ENCODE measurements at places on chromosomes 7 and 10. TPM values are rescaled to one million over a fixed set of nuclear protein-coding genes. Genes with fewer than 3 reads are reported as not detected.

The PIK3CG gene
- 14.9 TPM for total RNA-seq

The DNAJC2 gene
- 17.1 TPM for total RNA-seq

The SRGN gene
- total RNA-seq, result 232 TPM

The EPHB6 gene
- total RNA-seq, result 12.2 TPM

The HMX2 gene
- total RNA-seq, result not detected

The TBATA gene
- not detected for total RNA-seq

The TYSND1 gene
- 13.4 TPM for total RNA-seq

- no peak overlapping the region for H3K27ac ChIP-seq
- H3K4me1 ChIP-seq, result peaks cover 2% of the 10 kb centered on the region
- H3K4me3 ChIP-seq, result no peak overlapping the region
- peaks cover 3% of the 10 kb centered on the region for H3K27me3 ChIP-seq
- no peaks in the 10 kb centered on the region for H3K36me3 ChIP-seq
- DNase-seq, result no peak
These were observed 297.5 kb upstream of the GALNT17 start for GRCh38 chr7:70834424-70834823.

GRCh38 chr7:3264693-3265339 lies 36.2 kb upstream of the SDK1 start:
- no peak overlapping the region for H3K27ac ChIP-seq
- H3K4me1 ChIP-seq, result no peaks in the 10 kb centered on the region
- DNase-seq, result no peak
- no peaks in the 10 kb centered on the region for H3K27me3 ChIP-seq
- H3K4me3 ChIP-seq, result no peak overlapping the region

- no peaks in the 10 kb centered on the region for H3K27me3 ChIP-seq
- no peak overlapping the region for H3K27ac ChIP-seq
- peaks cover 90% of the 10 kb centered on the region for H3K36me3 ChIP-seq
- no peak overlapping the region for H3K4me3 ChIP-seq
- no peaks in the 10 kb centered on the region for H3K4me1 ChIP-seq
These were observed 21.9 kb downstream of the FRA10AC1 start for GRCh38 chr10:93680412-93681047.

- H3K36me3 ChIP-seq, result no peaks in the 10 kb centered on the region
- H3K4me3 ChIP-seq, result no peak overlapping the region
- H3K4me1 ChIP-seq, result no peaks in the 10 kb centered on the region
- H3K27me3 ChIP-seq, result no peaks in the 10 kb centered on the region
- DNase-seq, result no peak
These were observed 97.7 kb upstream of the CDK6 start for GRCh38 chr7:92934096-92934495.

DNA sequence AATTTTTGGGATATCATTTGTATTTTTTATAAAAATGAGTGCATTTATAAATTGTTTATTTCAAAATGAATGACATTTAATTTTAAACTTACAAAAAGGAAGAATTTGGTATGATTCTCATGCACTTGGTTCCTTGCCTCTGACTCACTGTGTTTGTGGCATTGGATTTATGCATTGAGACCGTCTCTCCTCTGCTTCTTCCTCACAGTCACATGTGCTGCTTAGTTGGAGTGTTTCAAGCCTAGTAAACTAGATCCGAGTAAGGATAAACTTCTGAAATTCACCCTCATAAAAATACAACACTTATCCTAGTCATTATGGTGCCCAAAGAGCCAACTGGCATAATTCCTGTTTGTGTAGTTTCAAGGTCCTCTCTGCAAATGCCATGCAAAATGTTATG lies 19.1 kb upstream of the FZD8 start:
- no peak overlapping the region for H3K4me3 ChIP-seq
- no peak overlapping the region for H3K27ac ChIP-seq
- H3K27me3 ChIP-seq, result no peaks in the 10 kb centered on the region
- DNase-seq, result no peak

GRCh38 chr7:28075674-28076358 lies 104.8 kb downstream of the JAZF1 start:
- H3K27me3 ChIP-seq, result no peaks in the 10 kb centered on the region
- no peak overlapping the region for H3K4me3 ChIP-seq
- peaks cover 10% of the 10 kb centered on the region for H3K4me1 ChIP-seq
- DNase-seq, result no peak
- no peak overlapping the region for H3K27ac ChIP-seq
- no peaks in the 10 kb centered on the region for H3K36me3 ChIP-seq

DNA sequence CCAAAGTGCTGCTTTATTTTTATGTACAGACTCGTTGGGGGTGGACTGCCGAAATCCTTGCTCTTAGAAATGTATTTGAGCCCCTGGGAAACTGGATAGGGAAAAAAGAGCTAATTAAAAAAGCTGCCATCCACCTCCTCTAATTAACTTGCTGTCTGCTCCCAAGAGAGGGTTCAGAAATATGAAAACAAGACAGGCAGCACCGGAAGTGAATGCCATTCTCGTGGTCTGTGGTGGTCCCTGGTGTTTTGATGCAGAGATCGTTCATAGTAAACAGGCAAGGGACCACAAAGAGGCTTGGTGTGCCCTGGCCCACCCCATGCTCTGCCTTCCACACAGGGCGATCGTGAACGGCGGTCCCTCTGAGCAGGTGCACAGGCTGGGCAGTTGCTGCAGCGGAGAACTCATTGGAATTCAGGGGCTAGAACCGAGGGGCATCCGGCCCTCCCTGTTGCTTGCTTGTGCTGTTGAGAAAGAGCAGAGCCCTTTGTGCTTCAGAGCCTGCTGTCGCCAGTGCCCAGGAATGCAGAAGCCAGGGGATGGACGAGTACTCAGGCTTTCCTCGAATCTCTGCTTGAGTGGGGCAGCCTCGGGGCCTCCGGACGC lies 79.1 kb upstream of the BTBD16 start:
- no peaks in the 10 kb centered on the region for H3K27me3 ChIP-seq
- no peaks in the 10 kb centered on the region for H3K4me1 ChIP-seq
- no peak overlapping the region for H3K27ac ChIP-seq
- H3K36me3 ChIP-seq, result peaks cover 42% of the 10 kb centered on the region
- no peak overlapping the region for H3K4me3 ChIP-seq
- DNase-seq, result no peak

DNA sequence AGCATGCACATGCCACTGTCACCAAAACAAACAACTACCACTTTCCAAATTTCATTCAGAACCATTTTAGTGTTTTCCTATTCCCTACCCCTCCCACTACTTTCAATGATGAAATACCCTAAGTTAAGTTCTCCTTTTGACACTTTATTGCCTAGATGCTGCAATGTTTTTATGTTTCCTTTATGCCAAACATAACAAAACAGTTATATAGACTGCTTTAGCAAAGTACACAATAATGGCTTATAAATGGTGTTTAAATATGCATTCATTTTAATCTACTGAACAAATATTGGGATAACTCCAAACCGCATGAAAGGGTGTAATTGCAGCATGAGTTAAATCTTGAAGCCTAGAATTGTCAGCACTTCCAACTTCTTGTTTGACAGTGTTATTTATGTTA lies 69.2 kb downstream of the PHYHIPL start:
- no peak overlapping the region for H3K4me3 ChIP-seq
- no peaks in the 10 kb centered on the region for H3K4me1 ChIP-seq
- no peaks in the 10 kb centered on the region for H3K36me3 ChIP-seq
- H3K27ac ChIP-seq, result no peak overlapping the region
- no peak for DNase-seq
- no peaks in the 10 kb centered on the region for H3K27me3 ChIP-seq

DNA sequence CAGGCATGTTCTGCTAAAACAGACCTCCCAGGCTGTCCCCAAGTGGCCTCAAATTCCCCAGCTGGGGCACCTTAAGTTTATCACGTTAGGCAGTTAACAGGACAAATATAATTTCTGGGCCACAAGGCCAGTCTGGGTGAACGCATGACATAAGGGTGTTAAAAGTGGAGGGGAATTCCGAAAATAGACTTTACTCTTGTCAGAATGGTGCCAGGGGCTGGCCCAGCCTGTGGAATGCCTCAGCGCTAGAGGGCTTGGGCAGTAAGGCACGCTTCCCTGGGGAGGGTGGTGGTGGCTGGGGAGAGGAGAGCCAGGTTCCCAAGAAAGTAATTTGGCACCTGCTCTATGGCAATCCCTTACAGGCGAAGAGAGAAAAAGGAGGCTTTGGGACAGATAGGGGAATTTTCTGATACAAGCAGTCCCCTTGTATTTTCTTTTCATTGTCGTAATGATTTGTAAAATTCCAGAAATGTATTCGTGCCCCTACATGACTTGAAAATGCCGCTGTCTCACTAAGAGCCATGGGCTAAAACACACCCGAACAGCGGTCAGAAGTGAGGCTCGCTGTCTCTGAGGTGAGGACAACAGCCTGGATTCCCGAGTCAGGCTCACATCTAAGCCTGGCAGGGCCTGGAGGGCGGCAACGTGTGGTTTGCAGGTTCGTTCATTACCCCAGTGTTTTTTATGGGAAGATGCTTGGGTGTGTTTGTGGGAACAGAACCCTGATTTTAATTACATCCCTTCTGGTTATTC lies 463.2 kb upstream of the GALNT17 start:
- no peaks in the 10 kb centered on the region for H3K4me1 ChIP-seq
- no peak overlapping the region for H3K4me3 ChIP-seq
- DNase-seq, result no peak
- H3K27me3 ChIP-seq, result no peaks in the 10 kb centered on the region
- no peaks in the 10 kb centered on the region for H3K36me3 ChIP-seq

Data from lower lobe of right lung (tissue), 2 donors.